ENCODE measurements at places on chromosomes 13 and 19. TPM values are rescaled to one million over a fixed set of nuclear protein-coding genes. Genes with fewer than 3 reads are reported as not detected.

The C1QTNF9 gene
- total RNA-seq = 0.14 TPM

The DMKN gene
- total RNA-seq = not detected

The JSRP1 gene
- 1.1 TPM for total RNA-seq

The SH2D3A gene
- 3.1 TPM for total RNA-seq

The C19orf85 gene
- total RNA-seq = 1.1 TPM

The SLC10A2 gene
- not detected for total RNA-seq

The MIA gene
- 1.1 TPM for total RNA-seq

The ZIC2 gene
- 0.51 TPM for total RNA-seq

The ZNF211 gene
- 13.9 TPM for total RNA-seq

The ELSPBP1 gene
- total RNA-seq = 2.1 TPM

Measured in motor neuron (in vitro differentiated cells).